Inflammatory macrophage treated with lipopolysaccharide for 4 hours (primary cell): ENCODE measurements at places on chromosomes 16 and 17.

GRCh38 chr16:55037046-55037445 lies 106.4 kb downstream of the IRX5 start:
- no peak for DNase-seq

DNA sequence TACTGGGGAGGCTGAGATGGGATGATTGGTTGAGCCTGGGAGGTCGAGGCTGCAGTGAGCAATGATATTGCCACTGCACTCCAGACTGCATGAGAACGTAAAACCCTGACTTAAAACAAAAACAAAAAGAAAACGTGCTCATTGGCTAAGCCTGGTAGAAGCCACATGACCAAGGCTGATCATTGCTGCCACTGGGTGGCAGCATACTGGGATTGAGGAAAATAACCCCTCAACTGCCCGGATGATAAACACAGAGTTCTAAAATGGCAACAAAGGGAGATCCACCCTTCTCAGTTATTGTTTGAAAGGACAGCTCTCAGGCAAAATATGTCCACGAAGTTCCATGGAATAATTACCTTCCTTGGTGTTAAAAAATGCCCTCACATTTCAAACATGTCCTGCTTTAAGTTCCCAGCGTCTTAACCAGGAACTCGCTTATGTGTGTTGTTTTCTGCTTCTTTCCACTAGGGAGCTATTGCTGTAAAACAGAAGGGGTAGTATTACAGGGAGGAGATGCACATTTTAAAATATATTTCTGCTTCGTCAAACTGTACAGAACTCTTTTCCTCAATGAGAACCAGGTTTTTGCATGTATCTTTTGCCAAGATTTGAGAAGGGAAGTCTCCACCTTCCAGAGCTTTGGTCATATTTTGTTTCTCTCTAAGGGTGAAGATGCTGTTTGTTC lies 675.3 kb downstream of the MAF start:
- DNase-seq, result peak; percentile 67

GRCh38 chr17:17127156-17127555 lies 79.0 kb downstream of the PLD6 start:
- DNase-seq, result no peak

DNA sequence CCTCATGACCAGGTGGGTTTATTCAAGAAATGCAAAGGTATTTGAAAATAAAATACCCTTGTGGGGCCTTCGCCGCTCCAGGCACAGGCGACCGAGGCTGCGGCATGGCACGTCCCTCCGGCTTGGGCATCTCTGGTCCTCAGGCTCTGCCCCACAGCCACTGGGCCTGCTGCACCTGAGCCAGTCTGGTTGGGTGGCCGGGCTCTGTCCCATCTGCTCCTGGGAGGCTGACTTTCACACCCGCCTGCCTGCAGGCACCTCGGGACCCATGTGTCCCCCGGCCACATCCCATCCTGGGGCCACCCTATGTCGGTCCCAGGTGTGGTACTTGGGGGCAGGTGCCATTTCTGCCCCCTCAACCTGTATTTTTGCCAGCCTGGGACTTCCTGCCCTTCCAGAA lies 20.9 kb downstream of the OSBPL7 start:
- DNase-seq, result no peak

GRCh38 chr16:25161753-25162367 lies 50.3 kb downstream of the LCMT1 start:
- DNase-seq, result no peak

DNA sequence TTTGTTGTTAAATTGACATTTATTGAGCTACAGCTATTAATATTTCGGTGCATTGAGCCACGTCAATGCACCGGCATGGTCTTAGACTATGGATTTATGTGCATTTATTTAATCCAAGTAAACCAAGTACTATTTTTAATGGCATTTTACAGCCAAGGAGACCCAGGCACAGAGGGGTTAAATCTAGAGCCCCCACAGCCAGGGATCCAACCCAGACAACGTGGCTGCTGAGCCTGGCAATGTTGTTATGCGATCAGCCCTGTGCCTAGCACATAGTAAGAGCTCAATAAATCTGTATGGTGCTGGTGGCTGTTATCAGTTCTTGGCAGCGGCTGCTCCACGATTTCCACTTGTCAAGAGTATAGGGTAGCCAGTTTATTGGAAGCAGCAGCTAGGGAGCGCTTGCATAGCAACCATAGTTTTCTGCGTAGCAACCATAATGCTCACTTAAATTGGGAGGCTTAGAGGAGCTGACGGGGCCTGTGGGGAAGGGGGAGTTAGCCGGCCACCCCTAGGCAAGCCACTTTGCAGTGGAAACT lies 541 bp upstream of the RBBP6 start:
- peak; percentile 62 for DNase-seq

GRCh38 chr16:22205577-22206012 lies 483 bp upstream of the EEF2K start:
- DNase-seq, result no peak

DNA sequence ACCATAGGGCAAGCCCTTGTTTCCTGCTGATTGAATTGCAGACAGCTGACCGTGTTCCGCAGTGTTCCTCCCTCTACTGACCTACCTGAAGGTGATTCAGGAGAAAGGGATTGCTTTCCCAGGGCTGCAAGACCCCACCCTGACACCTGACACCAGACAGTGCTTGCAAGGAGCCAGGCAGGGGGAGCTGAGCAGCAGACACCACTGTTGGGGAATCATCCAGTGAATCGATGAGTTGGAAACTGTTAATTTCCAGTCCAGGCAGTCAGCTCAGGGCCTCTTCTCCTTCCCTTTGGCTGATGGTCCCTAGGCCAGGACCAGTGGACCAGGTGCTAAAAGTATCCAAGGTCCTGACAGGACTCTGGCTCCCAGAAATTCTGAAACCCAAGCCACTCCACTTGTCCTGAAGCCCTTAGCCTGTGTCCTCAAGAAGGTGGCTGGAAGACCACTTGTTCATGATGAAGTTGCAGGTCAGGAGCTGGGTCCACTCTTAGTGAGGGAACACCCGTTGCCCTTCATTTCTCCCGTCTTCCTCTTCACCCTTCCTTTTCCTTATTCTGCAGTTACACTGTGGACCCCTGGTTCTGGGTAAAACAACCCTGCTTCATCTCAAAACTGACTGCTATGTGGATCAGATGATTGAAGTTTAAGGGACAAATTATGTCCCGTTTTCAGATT lies 9.5 kb upstream of the UNK start:
- peak; percentile 11 for DNase-seq

DNA sequence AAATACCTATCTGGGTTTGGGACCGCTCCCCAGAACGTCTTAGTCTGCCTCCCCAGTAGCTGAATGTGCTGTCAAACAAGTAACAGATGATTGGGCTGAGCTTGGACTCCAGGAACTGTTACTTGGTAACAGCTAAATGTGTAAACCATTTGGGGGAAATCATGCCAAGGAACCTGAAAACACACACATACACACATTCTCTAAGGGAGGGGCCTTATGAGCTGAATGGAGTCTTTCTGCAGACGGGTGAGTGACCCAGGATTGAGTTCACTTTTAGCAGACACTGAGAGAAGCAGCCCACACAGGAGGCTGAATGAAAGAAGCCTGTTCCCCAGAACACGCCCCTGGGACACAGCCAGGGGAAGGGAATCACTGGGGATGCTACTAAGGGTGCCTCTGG lies 1.6 kb downstream of the ACLY start:
- no peak for DNase-seq
